CD4-positive, alpha-beta T cell treated with Interferon gamma for 1 hour (primary cell): ENCODE measurements at places on chromosomes 12 and 14.

- no peak for DNase-seq
Measured at GRCh38 chr12:65209655-65210043, 40.3 kb downstream of the LEMD3 start.

DNA sequence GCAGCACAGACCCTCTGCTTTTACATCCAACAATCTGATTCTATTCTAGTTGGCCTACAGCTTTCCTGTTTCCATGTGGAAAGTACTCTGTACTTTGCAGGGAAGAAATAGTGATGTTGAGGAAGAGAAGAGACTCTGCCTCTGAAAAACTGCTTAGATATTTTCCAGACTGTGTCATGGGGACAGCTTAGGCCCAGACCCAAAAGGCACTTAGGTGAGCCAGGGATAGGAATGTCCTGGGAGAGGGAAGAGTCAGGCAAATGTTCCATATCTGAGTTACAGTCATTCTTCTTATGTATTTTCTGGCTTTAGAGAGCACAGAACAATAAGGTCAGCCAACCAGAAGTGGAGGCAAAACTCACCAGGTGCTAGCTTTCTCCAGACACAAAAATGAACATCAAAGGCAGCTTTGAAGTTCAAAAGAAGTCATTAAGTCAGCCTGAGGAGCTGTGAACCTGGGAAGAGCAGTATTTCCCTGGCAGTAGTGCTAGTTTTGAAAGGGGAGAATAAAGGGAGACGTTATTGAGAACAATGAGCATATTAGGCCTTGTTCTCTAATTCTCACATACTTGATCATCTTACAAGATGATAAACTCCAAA is 199.7 kb upstream of the LMNTD1 start:
- DNase-seq: no peak

DNA sequence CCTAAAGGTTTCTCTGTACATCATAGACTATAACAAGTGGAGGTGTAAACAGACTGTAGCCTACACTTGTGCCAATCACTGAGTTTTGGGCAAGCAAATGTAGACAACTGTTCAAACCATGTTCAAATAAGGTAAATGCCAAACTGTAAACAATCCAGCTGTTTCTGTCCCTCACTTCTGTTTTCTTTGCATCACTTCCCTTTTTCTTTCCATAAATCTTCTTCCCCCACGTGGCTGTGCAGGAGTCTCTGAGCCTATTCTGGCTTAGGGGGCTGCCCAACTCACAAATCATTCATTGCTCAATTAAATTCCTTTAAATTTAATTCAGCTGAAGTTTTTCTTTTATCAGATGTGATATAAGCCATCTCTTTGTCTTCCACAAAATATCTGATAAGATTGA is 65.1 kb upstream of the CPM start:
- DNase-seq: no peak

- DNase-seq: no peak
Measured at GRCh38 chr14:38366374-38366773, 110.5 kb upstream of the CLEC14A start.

DNA sequence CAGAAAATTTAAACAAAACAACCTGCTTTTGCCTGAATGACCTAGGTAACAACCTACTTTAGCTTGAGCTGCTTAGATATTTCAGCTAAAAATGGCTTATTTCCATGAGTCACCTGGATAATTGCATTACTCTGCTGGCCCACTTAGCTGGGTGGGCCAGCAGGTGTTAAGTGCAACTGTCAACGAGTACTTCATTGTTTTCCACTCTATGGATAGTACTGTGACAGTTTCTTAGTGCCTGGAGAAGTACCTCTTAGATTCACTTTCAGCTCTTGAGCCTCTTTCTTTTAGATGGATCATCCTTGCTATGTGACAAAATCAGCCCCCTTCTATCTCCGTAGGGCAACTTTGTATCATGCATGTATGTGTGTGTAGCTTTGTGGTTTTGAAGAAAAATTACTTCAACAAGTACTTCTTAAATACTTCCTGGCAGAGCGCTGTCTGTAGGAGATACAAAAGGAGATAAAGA is 368.2 kb upstream of the ATP2B1 start:
- no peak for DNase-seq

DNA sequence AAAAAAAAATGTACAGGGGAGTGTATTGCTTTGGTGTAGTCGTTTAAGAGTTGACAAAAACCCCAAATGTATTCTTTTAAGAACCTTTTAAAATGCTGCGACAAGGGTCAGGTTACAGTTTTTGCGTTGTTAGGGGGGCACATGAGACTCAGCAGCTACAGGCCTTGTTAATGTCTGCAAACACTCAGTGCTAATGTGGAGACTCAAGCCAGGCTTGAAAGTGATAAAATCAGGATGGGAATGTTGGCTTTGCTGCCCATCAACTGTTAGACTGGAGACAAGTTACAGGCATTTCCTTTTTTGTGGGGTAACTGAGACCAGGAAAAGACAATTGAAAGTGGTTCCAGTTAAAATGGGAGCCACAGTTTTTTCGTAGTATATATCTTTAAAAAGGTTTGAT is 84.8 kb downstream of the PRKCH start:
- DNase-seq: no peak

DNA sequence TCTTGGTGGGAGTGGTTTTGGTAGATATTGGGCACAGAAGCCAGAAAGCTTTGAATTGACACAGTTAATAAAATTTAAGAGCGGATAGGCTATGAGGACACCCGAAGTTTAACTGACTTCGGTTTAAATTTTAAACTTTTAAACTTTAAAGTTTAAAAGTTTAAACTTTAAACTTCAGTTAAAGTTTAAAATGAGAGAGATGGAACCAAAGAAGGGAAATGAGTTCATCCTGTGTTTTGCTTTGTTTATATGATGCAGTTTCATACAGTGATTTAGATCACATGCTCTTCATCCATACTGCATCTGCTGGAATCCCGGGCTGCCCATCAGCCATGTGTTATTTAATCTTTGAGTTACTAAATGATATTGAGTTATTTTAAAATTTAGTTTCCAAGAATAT is 27.2 kb upstream of the LRRK2 start:
- no peak for DNase-seq
